Activated CD4-positive, alpha-beta T cell treated with anti-CD3 and anti-CD28 coated beads, Interleukin-10, Interleukin-2, amounts not matched to agents 100 ng/mL and 50 ng/mL, durations not matched to agents 16 hours and 8 hours (primary cell): ENCODE measurements at places on chromosomes 1 and 21.

DNA sequence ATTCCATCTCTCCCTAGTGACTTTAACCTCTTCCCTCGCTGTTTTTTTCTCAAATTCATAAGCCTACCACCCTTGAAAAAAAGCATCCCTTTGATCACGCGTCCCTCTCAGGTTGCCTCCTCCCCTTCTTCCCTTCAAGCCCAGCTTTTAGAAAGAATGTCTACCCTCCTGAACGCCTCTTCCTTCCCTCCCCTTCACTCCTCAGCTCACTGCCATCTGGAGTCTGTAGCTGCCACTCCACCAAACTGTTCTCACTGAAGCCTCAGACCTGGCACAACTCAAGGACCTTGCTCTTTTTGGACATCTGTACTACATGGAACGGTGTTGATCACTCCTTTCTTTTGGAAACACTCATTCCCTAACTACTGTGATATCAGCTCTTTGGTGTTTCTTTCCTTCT lies 80.6 kb downstream of the SLC25A24 start:
- DNase-seq = no peak

DNA sequence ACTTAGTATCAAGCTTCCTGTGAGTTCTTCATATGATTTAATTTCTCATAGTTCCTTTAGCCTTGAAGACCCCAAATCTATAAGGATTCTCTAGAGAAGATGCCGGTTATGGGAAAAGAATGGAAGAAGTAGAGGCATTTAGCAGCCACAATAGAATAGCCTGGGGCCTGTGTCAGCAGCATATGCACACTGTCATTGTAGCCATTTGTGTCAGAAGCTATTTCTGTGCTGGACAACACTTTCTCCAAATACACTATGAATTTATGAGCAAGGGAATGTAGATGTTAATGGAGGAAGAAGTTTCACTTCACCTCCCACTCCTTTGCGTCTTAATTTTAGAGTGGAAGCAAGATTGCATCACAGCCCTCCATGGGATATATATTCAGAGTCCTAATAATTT lies 17.4 kb downstream of the JAM2 start:
- DNase-seq = no peak

- no peak for DNase-seq
Measured at GRCh38 chr21:33135925-33136324, 66.0 kb downstream of the OLIG1 start.

- DNase-seq = no peak
Measured at GRCh38 chr1:97412737-97413136, 508.1 kb downstream of the DPYD start.

DNA sequence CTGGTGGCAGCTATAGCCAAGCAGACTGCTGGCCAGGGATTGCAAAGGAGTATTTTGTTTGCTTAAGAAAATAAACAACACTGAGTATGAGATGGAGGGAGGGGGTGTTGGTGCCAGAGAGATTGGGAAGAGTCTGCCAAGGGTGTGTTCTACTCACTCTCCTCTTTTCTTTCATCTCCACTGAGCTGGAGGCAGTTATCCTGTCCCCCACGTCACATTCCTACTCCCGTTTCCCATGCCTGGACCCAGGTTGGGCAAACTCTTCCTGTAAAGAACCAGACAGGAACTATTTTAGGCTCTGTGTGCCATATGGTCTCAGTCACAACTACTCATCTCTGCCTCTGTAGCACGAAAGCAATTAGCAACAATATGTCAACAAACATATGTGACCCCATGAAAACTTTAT lies 1.4 kb upstream of the IL24 start:
- DNase-seq = no peak
